ENCODE measurements at places on chromosomes 1 and 21.

- DNase-seq = no peak
Observed at GRCh38 chr1:220219865-220220698, 52.2 kb downstream of the RAB3GAP2 start.

GRCh38 chr1:22236166-22236565, 93.3 kb upstream of the WNT4 start:
- DNase-seq = no peak

DNA sequence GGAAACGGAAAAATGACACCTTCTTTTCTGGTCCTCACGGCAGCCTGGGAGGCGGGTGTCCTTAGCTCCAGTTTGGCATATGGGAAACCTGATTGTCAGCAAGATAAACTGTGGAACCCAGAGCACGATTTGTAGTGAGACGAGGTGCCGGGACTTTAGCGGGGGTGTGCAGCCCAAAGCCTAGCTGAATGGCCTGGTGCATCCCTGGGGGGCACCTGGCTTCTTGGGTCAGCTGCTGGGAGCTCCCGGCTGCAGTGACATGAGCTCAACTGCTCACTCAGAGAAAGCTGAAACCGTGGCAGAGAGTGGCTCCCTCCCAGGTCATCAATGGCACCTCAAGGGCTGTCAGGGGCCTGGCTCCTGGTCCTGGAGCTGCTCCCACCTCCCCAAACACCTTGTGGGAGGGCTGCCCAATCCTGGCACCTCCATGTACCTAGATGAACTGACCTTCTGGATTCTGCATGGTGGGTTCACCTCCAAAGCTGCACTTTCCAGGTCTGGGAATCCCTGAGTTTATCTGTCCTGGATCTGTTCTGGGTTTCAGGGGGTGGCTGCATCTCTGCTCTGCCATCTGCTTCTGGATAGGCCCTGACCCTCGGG, 260.5 kb downstream of the MATN1 start:
- DNase-seq = no peak

- DNase-seq = no peak
Observed at GRCh38 chr1:43444836-43445235, 8.9 kb downstream of the HYI start.

DNA sequence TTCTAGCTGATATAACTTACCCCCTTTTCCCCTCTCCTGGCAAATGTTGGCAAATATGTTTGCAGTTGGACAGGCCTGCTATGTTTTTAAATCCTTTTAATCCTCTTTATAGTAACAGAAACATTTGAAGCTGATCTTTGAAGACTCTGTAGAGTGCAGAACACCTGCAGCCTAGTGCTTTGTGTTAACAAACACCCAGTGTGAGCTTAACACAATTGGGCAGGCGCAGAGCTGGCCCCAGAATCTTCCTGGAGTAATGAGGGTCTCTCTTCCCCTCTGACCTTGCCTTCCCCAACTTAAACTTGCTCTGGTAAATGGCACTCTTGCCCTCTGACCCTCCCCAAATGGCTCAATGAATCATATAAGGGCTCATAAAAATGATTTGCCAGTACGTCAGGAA, 247.9 kb upstream of the LYPLAL1 start:
- DNase-seq = no peak

DNA sequence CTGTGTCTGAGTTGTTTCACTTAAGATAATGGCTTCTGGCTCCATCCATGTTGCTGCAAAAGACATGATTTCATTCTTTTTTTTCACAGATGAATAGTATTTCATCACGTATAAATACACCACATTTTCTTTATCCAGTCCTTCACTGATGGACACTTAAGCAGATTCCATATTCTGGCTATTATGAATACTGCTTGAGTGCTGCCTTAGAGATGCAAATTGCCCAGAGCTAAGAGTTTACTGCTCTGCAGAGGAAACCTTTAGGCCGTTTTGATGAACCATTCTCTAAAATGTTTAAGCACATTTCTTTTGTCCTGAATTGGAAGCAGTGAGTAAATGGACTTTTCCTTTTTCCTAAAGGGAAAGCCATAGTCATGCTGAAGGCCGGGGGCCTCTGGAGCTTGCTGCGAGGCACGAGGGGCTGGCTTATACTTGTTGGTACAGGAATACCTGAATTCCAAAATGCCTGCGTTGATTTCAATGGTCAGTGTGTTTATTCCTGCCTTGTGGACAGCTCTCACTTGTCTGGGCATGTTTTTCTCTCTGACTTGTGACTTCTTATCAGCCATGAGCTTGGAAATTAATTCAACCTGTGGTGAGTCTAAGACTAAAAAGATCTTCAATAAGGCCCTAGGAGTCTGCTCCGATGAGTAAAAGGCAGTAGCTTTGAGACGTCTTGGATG, 201.0 kb upstream of the MAP1LC3C start:
- DNase-seq = no peak

- no peak for DNase-seq
Observed at GRCh38 chr1:146022403-146023127, 1.0 kb upstream of the HJV start.

GRCh38 chr1:244762629-244763028, 72.8 kb upstream of the COX20 start:
- no peak for DNase-seq

DNA sequence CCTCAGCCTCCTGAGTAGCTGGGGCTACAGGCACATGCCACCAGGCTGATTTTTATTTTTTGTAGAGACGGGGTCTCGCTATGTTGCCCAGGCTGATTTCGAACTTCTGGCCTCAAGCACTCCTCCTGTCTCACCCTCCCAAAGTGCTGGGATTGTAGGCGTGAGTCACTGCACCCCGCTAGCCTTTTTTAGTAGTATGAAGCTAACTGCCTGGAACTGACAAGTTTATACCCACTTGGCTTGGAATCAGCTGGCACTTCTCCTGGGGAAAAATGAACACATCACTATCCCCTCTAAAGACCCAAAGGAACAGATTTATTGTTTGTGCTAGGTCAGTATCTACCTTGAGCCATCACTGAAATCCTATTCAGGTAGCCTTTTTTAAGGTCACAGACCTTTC, 19.0 kb downstream of the TMEM63A start:
- no peak for DNase-seq

DNA sequence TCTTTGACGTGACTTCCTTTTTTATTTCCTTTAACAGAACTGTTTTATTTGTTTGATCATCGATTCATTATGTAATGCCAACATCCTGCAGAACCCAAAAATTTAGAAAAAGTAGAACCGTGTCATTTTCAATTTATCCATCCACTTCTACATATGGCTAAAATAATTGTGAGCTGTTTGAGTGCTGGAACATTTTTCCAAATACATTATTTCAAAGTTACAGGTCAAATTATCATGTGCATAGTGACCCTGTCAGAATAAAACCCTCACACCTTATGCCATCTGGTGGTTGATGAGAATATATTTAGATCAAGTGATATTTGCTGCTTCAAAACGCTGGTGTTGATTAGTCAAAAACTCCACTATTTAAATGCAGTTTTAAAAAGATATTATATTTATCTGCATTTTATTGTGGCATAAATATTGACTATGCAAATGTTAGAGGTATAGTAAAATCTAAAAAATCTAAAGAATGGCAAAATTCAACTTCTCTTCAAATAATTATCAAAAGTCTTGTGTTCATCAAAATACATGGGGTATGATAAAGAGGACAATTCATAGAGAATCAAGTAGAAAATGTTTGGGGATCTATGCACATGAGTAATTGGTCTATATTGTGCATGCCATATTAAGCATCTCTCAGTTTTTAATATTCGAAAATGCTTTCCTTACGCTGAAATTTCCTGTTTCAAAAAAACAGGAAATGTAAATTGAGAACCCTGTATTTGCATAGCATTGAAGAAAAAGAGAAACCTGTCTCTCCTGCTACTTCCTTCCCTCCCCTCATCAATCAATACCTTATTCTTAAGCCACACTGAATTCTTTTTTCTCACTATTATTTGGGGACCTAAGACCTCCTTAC, 39.7 kb downstream of the UBE2U start:
- no peak for DNase-seq

GRCh38 chr21:36816561-36817130, 117.7 kb downstream of the SIM2 start:
- DNase-seq = no peak

DNA sequence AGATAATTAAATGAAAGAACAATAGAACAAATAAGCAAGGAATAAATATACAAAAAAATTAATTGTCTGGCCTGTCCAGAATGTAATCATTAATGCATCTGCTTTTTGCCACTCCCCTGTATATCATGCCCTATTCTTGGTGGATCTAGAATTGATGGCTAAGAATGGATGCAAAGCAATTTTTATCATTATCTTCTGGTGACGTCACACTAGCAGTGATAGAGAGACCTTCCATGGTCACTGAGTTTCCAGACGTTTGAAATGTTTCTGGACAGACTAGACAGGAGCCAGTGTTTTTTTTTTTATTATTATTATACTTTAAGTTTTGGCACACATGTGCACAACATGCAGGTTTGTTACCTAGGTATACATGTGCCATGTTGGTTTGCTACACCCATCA, 563.0 kb downstream of the NEGR1 start:
- no peak for DNase-seq

GRCh38 chr1:10665930-10666850, 130.3 kb downstream of the CASZ1 start:
- DNase-seq = no peak

DNA sequence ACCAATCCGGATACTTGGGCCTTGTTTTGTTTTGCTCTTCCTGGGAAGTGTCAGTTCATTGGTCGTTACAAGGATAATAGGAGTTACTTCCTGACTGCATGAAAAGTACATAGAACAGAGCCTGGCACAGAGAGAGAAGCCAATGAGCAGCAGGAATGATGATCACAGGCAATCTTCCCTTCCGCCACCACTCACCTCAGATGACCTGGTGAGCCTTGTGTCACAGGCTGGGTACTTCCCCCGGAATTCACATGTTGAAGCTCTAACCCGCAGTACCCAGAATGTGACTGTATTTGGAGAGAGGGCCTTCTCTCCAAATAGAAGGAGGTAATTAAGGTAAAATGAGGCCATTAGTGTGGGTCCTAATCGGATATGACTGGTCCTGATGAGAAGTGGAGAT, 18.8 kb upstream of the GPR137B start:
- DNase-seq = no peak

GRCh38 chr1:73778471-73778870, 419.5 kb downstream of the LRRIQ3 start:
- DNase-seq = no peak

- peak; percentile 88 for DNase-seq
Observed at GRCh38 chr1:153796786-153797659, 21.8 kb downstream of the SLC27A3 start.

DNA sequence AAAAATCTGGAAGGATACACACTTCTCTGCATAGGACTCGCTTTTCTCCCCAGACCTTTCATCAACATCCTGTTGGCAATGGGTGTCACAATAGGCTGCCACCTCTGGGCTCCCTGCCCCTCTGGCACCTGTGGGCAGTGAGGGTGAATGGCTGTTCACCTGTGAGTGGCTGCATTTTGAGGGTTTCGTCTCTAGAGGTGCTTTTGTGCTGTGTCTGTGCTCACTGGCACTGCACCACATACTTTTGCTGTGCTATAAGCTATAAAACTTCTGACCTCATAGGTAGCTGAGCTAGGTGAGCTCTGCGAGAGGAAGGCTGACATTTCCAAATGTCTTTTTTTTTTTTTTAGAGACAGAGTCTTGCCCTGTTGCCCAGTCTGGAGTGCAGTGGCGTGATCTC, 35.9 kb downstream of the SLC30A1 start:
- DNase-seq = no peak

- no peak for DNase-seq
Observed at GRCh38 chr1:18944810-18945209, 11.7 kb downstream of the IFFO2 start.

GRCh38 chr1:55076356-55076755, 37.0 kb downstream of the PCSK9 start:
- no peak for DNase-seq

GRCh38 chr1:47563201-47563600, 125.4 kb downstream of the FOXD2 start:
- peak; percentile 53 for DNase-seq

- DNase-seq = no peak
Observed at GRCh38 chr21:45248301-45248892, 39.3 kb downstream of the POFUT2 start.

- no peak for DNase-seq
Observed at GRCh38 chr1:228754646-228755268, 19.5 kb downstream of the RHOU start.

DNA sequence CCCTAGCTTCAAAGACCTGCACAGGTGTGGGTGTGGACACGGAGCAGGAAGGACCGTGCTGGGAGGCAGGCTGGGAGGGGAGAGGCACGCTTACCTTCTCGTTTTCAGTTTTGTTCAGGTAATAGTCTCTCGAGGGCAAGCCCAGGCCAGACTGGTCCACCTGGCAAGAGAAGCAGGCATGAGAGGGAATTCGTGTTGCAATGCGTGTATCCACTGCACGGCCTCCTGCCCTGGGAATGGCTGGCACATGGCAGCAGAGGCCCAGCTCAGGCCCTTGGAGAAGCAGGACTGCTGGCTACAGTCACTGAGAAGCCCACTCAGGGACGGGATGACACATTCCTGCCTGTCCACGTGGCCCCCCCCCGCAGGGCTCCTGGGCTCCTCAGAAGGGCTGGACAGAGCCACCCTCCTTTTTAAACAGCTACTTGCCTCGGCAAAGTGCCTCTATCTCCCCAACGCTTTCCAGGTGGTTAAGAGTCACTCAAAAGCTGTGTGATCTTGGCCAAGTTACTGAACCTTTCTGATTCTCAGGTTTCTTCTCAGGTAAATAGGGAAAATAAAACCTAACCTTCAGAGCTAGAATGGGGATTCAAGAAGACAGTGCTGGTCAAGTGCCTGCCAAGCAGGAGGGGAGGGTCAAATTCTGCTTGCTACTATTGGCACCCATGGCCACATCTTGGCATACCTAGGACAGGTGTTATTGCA, 32.7 kb downstream of the ECE1 start:
- DNase-seq = no peak

GRCh38 chr21:41536076-41536826, 28.3 kb upstream of the TMPRSS2 start:
- DNase-seq = no peak

DNA sequence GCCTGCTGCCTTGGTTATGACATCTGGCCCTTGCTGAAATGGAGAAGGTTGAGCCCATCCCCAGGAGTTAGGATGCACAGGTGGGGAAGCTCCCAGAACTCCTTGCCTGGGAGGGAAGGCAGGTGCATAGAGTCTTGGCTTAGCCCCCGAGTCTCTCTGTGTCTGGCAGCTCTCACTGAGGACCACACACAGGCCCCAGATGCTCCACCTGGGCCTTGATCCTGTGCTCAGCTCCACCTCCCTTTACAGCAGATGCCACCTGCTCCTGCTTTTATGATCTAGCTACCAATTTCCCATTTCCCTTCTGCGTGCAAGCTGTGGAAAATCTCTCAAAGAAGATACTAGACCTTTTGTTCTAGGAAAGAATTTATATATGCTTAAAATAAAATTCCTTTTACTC, 28.8 kb upstream of the KCNJ6 start:
- DNase-seq = no peak

Measured in tibial nerve (tissue), 4 donors.